ENCODE measurements at places on chromosomes 2 and 18. TPM values are rescaled to one million over a fixed set of nuclear protein-coding genes. Genes with fewer than 3 reads are reported as not detected.

Gene FAM110C
- total RNA-seq: 2.9 TPM

Gene CDKL4
- 5.6 TPM for total RNA-seq

Gene DNAJB2
- 51.0 TPM for total RNA-seq

Gene MPP4
- total RNA-seq: 0.45 TPM

- no peak for DNase-seq
Measured at GRCh38 chr2:30661173-30662107, 145.8 kb downstream of the CAPN13 start.

DNA sequence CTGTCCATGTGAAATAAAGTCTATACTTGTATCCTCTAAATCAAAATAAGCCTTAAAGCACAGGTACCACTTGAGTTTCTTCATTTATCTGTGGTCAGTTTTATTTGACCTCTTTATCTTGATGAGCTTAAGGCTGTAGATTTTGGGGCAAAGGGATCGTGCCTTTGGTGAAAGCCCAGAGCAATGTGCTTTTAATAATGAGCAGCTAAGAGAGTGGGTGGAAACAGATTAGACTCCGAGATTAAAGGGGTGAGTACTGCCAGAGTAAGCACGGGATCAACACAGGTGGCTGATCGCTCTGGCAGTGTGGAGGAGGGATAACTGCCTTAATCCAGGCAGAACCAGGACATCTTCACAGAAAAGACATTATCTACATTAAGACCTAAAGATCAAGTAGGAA lies 280.4 kb downstream of the TDRD15 start:
- DNase-seq: no peak

GRCh38 chr2:61689568-61689967 lies 151.4 kb upstream of the XPO1 start:
- no peak for DNase-seq

- DNase-seq: no peak
Measured at GRCh38 chr2:117551858-117552257, 262.6 kb upstream of the DDX18 start.

All from cerebellum (tissue), 4 donors.